ENCODE measurements at places on chromosomes 7 and 10. TPM values are rescaled to one million over a fixed set of nuclear protein-coding genes. Genes with fewer than 3 reads are reported as not detected.
A peak's percentile ranks its signal among the peaks of the same experiment; 100 is the strongest.

GRCh38 chr10:58515291-58515941 is 2.7 kb downstream of the BICC1 start:
- DNase-seq: no peak
- no peaks in the 10 kb centered on the region for H3K27me3 ChIP-seq
- peak overlapping the region; percentile 6 for H3K27ac ChIP-seq
- peak overlapping the region; percentile 76 for H3K4me3 ChIP-seq

DNA sequence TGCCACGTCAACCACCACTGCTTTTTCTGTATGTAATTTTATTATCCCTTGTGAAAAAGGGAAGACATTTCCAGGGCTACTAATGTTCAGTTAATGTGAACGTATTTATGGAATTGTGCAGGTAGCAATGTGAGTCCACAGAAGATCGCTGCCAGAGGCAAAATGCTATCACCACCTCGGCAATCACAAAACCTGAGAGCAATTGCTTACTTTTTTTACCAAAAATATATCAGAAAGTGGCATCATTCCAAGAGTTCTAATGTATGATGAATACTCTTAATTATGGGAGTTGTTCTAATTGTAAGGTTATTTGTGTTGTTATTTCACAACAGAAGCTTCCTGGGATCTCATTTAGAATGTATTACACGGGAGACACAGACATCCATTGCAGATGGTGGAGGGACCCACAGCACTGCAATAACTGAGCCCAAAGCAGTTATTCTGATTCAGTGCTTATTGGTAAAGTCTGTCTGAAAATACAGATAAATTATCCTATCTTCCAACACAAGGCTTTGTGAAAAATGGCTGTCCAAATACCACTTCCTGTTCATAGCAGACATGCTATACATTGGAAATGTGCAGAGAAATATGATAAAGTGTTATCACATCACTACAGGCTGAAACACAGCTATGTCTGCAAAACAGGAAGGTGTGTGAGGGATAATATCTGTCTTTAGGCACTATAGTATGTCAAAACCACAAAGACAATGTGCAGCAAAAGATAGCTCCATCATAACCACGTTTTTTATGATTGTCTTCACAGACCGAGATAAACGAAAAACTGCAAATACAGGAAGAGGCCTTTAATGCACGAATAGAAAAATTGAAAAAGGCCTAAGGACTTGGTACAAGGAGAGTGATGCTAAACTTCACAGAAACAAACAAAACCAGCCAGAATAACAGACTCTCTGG is 102.7 kb downstream of the CABCOCO1 start:
- no peaks in the 10 kb centered on the region for H3K36me3 ChIP-seq
- no peaks in the 10 kb centered on the region for H3K27me3 ChIP-seq
- H3K4me1 ChIP-seq: no peaks in the 10 kb centered on the region
- no peak for DNase-seq
- H3K27ac ChIP-seq: no peak overlapping the region

DNA sequence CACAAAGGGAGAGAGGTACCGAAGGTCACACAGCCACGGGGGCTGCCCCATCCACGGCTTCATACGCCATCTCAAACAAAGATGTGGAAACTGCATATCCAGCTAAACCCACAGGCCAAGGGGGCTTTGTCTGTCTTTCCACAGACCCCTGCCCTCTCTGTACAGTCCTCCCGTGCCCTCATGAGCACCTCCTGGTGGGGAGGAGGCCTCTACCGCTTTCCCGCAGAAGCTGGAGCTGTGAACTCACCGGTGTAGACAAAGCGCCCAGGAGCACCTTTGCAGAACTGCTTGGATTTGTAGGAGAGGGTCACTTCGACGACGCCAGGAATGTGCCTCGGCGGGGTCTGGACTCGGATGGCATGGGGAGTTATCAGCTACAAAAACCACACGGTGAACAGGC is 97.2 kb downstream of the EBF3 start:
- no peaks in the 10 kb centered on the region for H3K36me3 ChIP-seq
- H3K4me1 ChIP-seq: no peaks in the 10 kb centered on the region
- no peak for DNase-seq
- H3K27ac ChIP-seq: no peak overlapping the region

GRCh38 chr10:112969131-112969530 is 19.1 kb downstream of the TCF7L2 start:
- H3K4me1 ChIP-seq: peaks cover 3% of the 10 kb centered on the region
- H3K27ac ChIP-seq: no peak overlapping the region
- DNase-seq: no peak
- H3K4me3 ChIP-seq: no peak overlapping the region
- H3K27me3 ChIP-seq: no peaks in the 10 kb centered on the region

DNA sequence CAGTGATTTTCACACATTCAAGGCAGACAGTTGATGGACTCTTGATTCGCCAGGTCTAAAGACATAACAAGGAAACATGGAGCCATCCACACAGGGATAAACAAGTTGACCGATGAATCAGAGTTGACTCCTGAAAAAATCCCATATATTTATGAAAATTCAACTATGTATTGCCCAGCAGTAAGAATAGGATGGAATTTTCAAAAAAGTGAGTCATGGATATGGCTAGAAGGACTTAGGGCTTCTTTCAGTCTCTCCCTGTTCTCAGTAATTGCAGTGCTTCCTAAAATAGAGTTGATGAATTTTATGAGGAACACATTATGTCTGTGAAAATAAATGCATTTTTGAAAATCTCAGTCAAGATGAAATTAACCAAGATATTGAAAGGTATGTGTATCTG is 301.2 kb downstream of the PLXDC2 start:
- H3K27me3 ChIP-seq: no peaks in the 10 kb centered on the region
- no peaks in the 10 kb centered on the region for H3K36me3 ChIP-seq
- no peaks in the 10 kb centered on the region for H3K4me1 ChIP-seq
- no peak overlapping the region for H3K4me3 ChIP-seq

VPS37D gene
- 5.9 TPM for total RNA-seq

YAE1 gene
- 24.6 TPM for total RNA-seq

NCF1 gene
- 6.1 TPM for total RNA-seq

GNGT1 gene
- total RNA-seq: not detected

All from breast epithelium (tissue), 4 donors.